A549 treated with CpdA at 1 μM for 4 hours (cell line): ENCODE measurements at places on chromosomes 1 and 21. TPM values are rescaled to one million over a fixed set of nuclear protein-coding genes. Genes with fewer than 3 reads are reported as not detected.

The CHI3L1 gene
- not detected in 5 replicates for total RNA-seq

The TAS1R3 gene
- 0.04 to 0.28 TPM (median 0.10 TPM) in 5 replicates for total RNA-seq

The DVL1 gene
- total RNA-seq = 51.2 to 89.9 TPM (median 81.5 TPM) in 5 replicates

The AMY1C gene
- total RNA-seq = not detected in 5 replicates

The AADACL3 gene
- not detected in 5 replicates for total RNA-seq

The SERINC2 gene
- 16.5 to 28.9 TPM (median 27.1 TPM) in 5 replicates for total RNA-seq

The H3-3A gene
- total RNA-seq = 411 to 461 TPM (median 452 TPM) in 5 replicates

The HSD3B2 gene
- not detected in 5 replicates for total RNA-seq

The FAM151A gene
- not detected in 5 replicates for total RNA-seq
